ENCODE measurements at places on chromosomes 4 and X. TPM values are rescaled to one million over a fixed set of nuclear protein-coding genes. Genes with fewer than 3 reads are reported as not detected.

DNA sequence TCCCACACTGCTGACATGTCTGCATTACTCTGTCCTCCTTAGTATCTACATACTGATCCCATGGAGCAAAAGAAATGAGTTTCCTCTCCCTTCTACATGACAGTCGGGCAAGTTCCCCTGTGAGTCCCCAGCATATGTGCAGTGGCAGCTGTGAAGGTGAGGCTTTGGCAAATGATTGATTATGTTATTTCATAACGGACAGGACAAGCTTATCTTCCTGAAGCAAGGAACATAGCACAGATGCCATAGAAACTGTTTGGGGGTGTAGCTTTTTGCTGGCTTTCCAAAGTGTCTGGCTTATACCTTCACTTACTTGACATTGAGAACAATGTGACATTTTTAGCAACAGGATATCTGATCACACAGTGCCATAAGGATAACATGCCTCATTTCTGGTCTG, 136.8 kb upstream of the PDLIM3 start:
- no peak for DNase-seq

SERPINA7 gene
- not detected for polyA plus RNA-seq

ETDB gene
- polyA plus RNA-seq: not detected

GRCh38 chr4:22488106-22488505, 27.8 kb downstream of the ADGRA3 start:
- no peak for DNase-seq

- no peak for DNase-seq
These were observed 92.1 kb upstream of the RPA4 start for GRCh38 chrX:96791559-96791958.

NMU gene
- not detected for polyA plus RNA-seq

DNA sequence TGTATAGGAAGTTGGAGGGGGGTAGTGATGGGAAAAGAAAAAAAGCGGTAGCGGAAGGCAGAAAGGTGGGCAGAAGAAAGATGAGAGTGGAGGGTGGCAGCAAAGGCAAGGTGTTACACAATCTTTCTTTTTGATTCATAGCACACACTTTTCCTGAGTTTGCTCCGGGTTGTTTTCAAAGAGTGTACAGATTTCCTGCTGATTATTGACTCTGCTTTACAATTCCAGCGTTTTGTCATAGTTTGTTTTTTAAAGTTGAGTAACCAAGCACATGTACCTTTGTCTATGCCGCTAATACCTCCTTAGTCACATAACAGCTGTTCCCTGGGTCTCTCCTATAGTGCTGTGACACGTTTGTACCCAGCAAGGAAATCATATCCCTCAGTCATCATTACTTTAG, 50.3 kb downstream of the AGA start:
- no peak for DNase-seq

GRCh38 chr4:157804986-157805385, 367.8 kb downstream of the GASK1B start:
- no peak for DNase-seq

DNA sequence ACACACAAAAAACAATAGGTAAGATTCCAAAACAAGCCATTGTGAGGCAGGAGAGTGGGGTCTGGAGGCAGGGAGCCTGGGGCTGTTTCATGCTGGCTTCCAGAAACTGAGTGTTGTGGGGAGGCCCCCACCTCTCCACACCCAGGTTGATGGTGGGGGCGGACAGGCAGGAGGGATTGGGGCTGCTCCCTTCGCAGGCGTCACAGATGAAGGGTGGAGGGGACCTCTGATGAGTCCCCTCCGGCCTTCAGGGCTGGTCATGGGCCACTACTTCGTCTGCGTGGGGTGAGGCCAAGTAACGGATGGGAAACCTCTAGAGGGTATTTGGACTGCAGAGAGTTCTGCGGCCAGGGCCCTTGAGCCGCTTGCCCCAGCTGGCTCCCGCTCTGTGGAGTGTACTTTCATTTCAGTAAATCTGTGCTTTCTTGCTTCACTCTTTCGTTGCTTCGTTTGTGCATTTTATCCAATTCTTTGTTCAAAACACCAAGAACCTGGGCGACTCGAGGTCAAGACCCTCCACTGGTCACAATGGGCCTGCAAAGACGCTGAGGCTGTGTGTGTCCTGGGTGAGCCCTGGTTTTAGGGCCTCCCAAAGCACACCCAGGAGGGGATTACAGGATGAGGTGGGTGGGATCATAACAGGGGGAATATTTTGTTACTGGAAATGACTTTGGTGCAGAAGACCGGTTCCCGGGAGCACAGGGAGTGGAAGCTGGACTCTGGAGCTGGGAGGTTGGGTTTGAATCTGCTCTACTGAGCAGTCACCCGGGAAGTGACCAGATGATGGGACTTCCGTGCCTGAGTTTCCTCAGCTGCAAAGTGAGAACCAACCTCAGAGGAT, 83.7 kb upstream of the ADRA2C start:
- DNase-seq: peak; percentile 41

GRCh38 chr4:20987191-20987590, 286.9 kb downstream of the PACRGL start:
- no peak for DNase-seq

- no peak for DNase-seq
These were observed 24.8 kb downstream of the HOPX start for GRCh38 chr4:56656346-56656643.

GRCh38 chr4:93710847-93711430, 117.6 kb upstream of the ATOH1 start:
- no peak for DNase-seq

GRCh38 chr4:8010618-8011017, 71.0 kb upstream of the AFAP1 start:
- peak; percentile 78 for DNase-seq

- no peak for DNase-seq
These were observed 31.5 kb downstream of the QDPR start for GRCh38 chr4:17480210-17480927.

GRCh38 chrX:26580021-26580420, 364.1 kb downstream of the MAGEB5 start:
- DNase-seq: no peak

DNA sequence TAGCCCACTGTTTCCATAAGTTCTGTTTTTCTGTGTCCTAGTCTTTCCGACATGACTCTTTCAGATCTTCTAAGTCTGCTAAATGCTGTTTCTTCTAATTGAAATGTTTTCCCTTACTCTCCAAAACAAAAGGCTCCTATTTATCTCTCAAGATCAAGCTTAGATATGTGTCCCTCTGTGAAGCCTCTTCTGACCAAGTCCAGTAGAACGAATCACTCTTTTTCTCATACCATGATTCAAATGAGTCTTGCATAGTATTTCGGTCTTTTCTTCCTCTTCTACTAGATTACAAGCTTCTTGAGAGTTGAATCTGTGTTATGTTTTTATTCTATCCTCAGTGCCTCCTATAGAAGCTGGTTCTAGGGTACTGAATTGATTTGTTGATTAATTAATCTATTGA, 45.3 kb upstream of the PRDM8 start:
- no peak for DNase-seq

- no peak for DNase-seq
These were observed 196.7 kb upstream of the PSAPL1 start for GRCh38 chr4:7631288-7632014.

SPANXD gene
- not detected for polyA plus RNA-seq

- no peak for DNase-seq
These were observed 74.3 kb upstream of the KCTD8 start for GRCh38 chr4:44522761-44523445.

DNA sequence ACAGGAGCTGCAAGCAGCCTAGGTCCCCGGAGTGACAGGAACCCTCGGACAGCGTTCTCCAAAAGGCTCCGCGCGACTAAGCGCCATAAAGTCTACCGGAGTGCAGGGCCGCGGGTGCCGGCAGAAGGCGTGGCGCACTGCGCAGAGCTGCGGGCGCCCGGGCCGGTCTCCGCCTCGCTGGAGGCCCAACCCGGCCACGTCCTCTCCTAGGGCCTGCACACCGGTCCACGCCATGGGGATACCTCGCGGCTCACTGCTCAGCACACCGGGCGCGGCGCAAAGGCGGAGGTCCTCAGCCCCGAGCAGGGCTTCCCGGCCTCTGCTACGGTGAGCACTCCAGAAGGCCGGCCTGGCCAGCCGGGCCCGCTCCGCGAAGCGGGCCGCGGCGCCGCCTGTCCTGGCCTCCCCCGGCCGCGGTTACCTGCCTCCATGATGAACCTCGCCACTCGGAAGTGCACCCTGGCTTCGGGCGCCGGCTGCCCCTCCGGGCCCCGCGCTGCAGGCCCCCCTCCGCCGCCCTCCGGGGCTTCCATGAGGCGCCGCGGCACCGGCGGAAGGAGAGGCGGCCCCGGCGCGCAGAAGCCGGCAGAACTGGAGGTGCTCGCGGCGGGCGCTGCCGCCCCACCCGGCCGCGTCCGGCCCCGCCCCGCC, at the start of gene CCNQ:
Gene CCNQ, minus strand, starts transcription at position 599 of the 651 bp plus-strand sequence. Its CDS starts 66 bp downstream, at position 533.
- no peak for DNase-seq

DNA sequence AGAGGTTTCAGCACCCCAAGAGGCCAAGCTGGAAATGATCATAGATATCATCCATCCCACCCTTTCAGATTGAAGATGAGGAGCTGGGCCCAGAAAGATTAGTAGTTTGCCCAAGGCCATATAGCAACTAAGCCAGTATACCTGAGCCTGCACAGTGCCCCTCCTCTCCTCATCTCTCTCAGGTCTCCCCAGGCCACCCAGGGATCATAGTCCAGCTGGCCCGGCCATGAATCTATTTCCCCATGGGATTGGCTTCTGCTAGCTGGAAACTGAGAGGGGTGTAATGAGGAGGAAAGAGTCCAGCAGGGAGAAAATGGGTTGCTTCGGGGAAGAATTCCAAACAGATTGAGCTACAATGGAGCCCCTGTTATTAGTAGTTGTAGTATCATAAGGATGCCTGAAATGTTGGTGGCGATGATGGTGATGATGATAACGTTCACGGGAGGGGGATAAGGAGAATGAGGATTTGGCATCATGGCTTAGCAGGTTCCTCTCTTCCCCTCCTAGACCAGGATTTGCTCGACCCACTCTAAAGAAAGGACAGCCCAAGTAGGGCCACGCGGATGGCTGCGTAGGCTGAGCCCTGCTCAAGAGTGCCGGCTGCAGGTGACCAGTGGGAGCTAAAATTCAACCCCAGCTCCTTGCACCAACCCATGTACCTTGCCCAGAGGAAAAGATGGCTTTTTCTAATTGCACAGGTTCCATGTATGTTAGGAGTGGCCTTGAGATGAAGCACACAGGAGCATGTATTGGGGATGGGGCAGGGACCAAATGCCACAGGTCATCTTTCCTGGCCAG, 117.8 kb upstream of the PJA1 start:
- DNase-seq: no peak

GRCh38 chr4:146359771-146360170, 145.4 kb downstream of the REELD1 start:
- no peak for DNase-seq

EVC gene
- polyA plus RNA-seq: 1.2 TPM

GRCh38 chr4:39324446-39324845, 41.7 kb downstream of the RFC1 start:
- DNase-seq: no peak

DNA sequence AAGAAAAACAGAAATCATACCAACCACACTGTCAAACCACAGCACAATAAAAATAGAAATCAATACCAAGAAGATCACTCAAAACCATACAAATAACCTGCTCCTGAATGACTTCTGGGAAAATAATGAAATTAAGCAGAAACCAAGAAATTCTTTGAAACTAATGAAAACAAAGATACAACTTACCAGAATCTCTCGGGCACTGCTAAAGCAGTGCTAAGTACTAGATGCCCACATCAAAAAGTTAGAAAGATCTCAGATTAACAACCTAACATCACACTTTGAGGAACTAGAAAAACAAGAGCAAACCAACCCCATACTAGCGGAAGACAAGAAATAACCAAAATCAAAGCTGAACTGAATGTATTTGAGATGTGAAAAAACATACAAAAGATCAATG, 33.2 kb downstream of the AWAT2 start:
- no peak for DNase-seq

DOK7 gene
- 1.2 TPM for polyA plus RNA-seq

CYLC1 gene
- polyA plus RNA-seq: not detected

- no peak for DNase-seq
These were observed 83.6 kb upstream of the GUCY1A1 start for GRCh38 chr4:155582971-155583437.

GRCh38 chr4:106951891-106952290, 84.2 kb downstream of the DKK2 start:
- DNase-seq: no peak

- DNase-seq: peak; percentile 81
These were observed 4.4 kb upstream of the CXorf38 start for GRCh38 chrX:40651620-40652223.

SPANXA1 gene
- not detected for polyA plus RNA-seq

GRCh38 chr4:7151668-7152227, 40.6 kb upstream of the SORCS2 start:
- no peak for DNase-seq

DNA sequence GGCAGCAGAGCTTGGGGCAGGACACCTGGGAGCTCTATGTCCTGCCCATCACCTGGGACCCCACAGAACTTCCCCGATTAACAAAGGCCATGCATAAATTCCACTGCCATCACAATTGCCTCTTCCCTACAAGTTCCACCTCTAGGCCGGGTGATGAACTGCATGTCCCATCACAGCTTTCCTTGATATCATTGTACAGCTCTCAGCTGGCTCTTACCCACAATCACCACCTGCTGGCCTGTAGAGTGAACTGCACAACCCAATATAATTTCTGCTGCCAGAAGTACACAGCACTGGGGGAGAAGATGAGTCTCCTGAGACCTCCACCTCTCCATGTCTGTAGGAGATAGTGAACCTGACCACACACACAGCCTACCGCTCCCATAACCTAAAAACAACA, 285.0 kb upstream of the AADAT start:
- DNase-seq: no peak

- no peak for DNase-seq
These were observed 146.7 kb downstream of the KCNIP4 start for GRCh38 chr4:21801661-21802385.

GABRQ gene
- polyA plus RNA-seq: not detected

DNA sequence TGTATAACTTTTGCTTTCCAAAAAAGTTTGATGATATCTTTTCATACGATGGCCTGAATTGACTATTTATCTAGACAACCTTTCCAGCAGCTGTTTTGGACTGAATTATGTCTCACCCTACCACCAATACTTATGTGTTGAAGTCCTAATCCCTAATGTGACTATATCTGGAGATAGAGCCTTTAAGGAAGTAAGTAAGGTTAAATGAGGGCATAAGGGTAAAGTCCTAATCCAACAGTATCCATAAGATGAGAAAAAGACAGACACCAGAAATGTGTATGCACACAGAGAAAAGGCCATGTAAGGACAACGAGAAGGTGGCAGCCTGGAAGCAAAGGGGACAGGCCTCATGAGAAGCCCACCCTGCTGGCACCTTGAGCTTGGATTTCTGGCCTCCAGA, 86.6 kb upstream of the PPARGC1A start:
- DNase-seq: no peak

DNA sequence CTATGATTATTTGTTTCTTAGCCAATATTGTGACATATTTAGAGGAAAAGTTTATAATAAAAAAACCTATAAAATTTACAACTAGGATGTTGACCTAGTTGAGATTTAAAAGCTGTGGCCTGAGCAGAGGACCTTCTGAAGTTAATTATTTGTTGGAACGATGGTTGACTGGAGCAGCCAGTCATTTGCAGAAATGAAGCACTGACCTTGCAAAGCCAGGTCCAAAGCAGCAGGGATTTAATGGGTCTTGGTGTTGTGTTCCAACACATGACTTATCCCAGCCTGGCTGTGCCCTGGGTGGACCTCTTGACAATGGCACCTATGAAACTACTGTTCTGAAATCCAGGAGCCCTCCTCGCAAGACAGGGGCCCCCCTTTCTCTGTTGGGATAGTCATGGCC, 235.2 kb downstream of the FRAS1 start:
- DNase-seq: no peak

- DNase-seq: no peak
These were observed 20.1 kb downstream of the IGFBP7 start for GRCh38 chr4:57090079-57090478.
